Articular chondrocyte of knee joint (primary cell): ENCODE measurements at places on chromosomes 5 and 9. TPM values are rescaled to one million over a fixed set of nuclear protein-coding genes. Genes with fewer than 3 reads are reported as not detected.

IFNB1 gene
- total RNA-seq: not detected in 2 replicates

MOB3B gene
- 0.13 and 0.22 TPM in 2 replicates for total RNA-seq

MEF2C gene
- 13.5 and 13.9 TPM in 2 replicates for total RNA-seq

SVEP1 gene
- total RNA-seq: 63.7 and 89.5 TPM in 2 replicates

C5orf34 gene
- total RNA-seq: 4.4 and 6.7 TPM in 2 replicates

ANKRD20A1 gene
- total RNA-seq: not detected in 2 replicates

SURF6 gene
- total RNA-seq: 8.1 and 9.4 TPM in 2 replicates

NOL6 gene
- total RNA-seq: 23.3 and 24.4 TPM in 2 replicates

SOHLH1 gene
- not detected in 2 replicates for total RNA-seq

NSG2 gene
- total RNA-seq: not detected in 2 replicates

OR1J2 gene
- 0.26 and 0.32 TPM in 2 replicates for total RNA-seq
